ENCODE measurements at places on chromosomes 13 and 19.

DNA sequence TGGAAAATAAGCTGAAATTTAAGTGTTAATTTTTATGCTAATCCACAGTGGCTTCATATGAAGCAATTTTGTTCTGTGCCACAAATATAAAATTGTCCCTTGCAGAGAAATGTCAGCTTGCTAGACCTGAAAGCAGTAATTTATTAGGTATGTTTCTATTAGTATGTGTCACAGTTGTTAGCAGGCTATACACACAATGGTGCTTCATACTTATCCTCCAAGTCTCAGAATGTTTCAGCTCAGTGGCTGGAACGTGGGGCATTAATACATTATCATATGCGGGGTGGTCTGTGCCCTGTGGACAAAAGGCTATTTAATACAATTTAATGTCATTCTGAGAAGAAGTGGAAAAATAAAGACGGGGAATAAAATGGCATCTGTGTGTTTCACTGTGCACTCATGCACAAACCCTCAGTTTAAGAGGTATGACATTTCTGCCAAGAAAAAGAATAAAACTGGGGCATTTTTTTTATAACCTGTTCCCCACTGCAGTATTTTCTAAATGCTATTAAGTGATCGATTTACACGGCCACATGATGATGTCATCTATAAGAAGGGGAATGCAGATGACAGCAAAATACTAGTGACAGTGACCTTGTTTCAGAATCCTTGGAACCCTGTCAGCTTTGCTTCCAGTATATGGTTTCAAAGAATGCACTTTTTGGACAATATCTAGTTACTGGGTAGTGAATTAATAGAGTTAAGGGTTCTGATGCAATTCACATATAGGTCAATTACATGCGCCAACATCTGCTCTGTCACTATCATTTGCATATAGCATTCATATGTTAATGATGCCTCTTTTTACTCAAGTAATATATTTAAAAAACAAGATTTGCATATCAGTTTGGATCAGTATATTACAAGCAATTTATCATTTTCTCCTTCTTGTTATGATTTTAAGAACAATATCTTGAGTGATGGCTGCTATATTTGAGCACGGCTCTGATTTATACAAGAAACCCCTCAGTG lies 21.2 kb upstream of the ZNF536 start:
- no peak for DNase-seq

DNA sequence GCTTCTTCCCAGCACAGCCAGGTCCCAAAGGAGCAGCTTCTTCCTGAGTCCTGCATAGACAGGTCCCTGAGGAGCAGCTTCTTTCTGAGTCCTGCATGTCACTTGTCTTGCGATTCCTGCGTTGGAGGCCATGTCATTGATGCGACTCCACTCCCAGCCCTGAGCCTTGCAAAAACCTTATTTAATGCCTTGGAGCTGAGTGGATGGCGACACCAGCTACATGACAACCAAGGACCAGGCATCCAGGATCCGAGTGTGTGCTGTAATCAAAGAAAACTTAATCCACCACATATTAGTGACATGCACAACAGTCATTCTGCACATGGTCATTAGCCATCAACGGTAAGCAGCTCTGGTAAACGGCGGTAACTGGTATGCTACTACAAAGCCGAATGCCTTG lies 315.8 kb downstream of the TEX29 start:
- DNase-seq = no peak

GRCh38 chr19:42003506-42004294 lies 9.7 kb upstream of the ATP1A3 start:
- no peak for DNase-seq

DNA sequence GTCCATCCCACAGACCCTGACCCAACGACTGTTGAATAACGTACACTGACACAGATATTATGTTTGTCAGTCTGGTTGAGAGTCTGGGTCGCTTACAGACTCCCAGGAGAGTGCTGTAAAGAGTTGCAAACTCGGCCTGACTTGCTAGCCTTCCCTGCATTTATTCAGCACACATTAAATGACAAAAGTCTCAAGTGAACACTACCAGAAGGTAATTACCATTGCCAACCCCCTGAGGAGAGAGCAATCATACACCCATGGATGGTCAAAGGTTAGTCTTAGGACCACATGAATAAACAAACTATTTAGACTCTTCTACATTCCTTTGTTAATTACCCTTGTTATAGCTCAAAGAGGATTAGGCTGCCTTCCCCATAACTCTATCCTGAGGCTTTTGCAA lies 1048.6 kb downstream of the PCDH17 start:
- DNase-seq = no peak

DNA sequence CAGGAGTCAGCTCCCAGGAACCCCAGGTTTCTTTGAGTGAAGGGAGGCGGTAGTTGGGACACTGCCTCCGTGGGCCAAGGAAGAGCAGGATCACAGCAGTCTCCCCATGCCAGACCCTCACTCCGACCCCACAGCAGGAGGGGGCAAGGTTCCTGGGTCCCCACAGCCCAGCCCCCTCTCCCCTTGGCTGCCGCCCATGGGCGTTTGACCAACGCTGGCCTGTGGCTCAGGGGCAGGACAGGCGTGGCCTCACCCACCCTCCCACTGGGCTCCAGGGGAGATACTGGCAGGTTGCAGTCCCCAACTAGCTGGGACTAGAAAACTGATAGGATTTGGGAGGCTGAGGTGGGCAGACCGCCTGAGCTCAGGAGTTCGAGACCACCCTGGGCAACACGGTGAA lies 9.2 kb downstream of the COPE start:
- DNase-seq = no peak

DNA sequence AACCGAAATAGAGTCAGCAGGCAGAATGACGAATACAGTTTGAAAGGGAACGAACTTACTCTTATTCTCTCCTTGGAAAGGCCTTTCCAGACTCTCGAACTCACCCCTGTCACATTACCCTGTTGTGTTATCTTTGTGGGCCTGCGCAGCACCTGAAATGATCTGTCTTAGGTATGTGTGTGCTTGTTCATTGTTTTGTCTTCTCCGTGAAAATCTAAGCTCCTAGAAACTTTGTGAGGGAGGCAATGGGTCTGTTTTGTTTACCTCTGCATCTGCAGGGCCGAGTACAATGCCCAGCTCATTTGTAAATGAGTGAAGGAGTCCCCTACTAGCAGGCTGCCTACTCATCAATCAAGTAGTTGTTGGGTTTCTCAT lies 19.6 kb downstream of the HMGB1 start:
- no peak for DNase-seq

DNA sequence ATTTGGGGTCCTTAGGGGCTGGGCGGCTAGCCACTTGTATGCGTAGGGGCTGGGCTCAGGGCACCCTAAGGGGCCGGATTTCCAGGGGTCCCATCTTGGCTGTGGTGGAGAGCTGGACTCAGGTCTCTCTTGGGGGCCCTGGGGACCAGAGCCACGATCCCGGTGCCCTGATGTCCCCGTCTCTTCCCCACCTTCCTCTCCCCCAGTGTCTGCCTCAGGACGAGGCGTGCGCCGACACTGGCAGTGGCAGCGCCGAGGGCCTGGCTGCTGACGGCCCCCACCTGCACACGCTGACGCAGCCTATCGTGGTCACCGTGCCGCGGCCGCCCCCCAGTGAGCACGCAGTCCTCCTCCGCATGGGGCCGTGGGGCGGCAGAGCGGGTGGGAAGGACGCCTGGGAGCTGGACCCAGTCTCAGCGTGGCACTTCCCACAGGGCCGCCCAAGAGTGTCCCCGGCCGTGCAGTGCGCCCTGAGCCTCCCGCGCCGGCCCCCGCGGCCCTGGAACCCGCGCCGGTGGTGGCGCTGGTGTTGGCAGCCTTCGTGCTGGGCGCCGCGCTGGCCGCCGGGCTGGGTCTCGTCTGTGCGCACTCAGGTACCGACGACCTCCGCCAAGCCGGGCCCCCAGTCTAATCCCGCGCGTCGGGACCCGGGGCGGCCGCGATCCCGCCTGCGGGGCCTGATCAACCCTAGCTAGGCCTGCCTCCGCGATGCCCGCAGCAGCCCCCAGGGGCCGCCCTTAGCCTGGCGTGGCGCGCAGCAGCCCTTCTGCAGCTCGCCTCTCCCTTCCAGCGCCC lies 2.7 kb upstream of the SNAPC2 start:
- DNase-seq = no peak

DNA sequence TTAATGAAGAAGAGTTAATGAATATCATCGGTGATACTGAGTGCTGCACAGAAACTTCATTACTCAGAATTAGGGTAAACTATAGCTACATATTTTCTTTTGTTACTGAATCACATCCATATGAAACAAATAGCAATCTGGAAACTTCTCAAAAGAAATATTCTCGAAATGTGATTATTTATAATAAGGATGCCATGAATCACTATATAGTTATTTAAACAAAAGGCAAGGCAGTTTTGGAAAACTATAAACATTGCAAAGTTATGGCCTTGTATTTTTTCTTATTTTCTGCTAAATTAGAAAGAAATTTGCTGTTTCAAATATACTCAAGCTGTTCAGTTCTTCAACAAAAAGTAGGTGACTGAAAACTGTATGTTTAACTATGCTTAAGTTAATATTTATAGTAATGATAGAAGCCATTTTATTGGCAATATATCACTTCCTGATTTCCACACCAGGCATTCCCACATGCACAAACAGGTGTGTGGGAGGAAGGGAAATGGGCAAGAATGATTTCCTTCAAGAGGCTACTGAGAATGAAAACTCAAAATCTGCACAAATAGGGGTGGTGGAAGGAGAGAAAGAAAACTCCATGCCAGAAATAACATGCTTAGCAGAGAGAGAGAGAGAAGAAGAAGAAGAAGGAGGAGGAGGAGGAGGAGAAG lies 74.5 kb upstream of the FRY start:
- DNase-seq = no peak

DNA sequence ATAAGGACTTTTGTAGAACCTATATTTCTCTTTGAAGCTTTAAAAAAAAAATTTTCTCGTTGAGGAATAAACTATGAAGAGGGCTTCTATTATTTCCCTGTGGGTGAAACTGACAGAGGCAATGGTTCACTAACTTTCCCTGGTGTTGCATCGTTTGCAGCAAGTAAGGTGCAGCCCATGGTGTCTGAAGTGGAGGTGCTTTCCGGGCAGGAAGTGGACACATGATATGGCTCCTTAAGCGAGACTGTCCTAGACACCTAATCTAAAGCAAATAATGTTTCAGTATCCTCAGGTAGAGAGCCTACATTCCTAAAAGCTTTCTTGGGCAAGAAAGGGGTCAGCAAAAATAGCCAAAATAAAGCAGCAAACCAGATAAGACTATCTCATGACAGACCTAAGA lies 437.6 kb upstream of the ARGLU1 start:
- DNase-seq = no peak

DNA sequence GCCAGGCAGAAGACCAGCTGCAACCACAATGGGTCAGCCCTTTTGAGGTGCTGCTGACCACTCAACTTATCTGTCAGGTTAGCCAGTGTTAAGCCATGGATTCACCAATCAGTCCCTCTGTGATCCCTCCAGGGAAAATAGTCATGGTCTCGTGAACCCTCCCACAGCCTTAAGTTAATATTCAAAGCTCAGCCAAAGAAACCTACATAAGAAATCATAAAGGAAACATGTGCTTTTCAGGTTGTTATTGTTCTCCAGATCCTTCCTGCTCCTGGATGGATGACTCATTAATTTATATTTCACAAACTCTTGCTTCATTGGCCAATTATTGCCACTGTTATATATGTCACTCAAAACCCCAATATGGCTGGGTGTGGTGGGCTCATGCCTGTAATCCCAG lies 161.9 kb downstream of the B3GLCT start:
- DNase-seq = no peak
